ENCODE measurements at places on chromosomes 1 and 21.

DNA sequence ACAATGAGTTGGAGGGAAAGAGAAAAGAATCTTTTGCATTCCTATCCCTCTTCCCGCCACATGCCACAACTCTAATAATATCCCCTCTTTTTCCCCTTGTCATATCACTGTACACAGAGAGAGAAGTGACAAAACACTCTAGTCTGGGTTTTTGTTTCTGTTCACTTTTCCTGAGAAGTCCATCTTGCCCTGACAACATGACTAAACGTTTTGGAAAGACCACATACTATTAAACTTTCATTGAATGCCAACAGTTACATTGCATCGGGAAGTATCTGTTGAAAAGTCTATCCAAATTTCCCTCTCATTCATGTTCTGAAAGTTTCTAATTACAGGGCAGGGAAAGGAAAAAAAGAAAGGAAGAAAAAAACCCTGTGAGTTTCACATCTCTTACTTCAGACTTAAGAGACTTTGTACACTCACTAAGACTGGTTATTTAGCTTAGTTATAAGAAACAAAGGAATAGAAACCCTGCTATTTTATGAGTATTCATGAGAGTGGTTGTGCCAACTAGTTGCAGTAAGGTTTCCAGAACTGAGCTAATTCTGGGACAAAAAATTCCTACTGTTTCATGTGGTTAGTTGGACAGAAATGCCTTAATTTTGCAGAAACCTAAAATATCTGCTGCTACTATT is 16.9 kb downstream of the PLA2G4A start:
- no peak for DNase-seq

DNA sequence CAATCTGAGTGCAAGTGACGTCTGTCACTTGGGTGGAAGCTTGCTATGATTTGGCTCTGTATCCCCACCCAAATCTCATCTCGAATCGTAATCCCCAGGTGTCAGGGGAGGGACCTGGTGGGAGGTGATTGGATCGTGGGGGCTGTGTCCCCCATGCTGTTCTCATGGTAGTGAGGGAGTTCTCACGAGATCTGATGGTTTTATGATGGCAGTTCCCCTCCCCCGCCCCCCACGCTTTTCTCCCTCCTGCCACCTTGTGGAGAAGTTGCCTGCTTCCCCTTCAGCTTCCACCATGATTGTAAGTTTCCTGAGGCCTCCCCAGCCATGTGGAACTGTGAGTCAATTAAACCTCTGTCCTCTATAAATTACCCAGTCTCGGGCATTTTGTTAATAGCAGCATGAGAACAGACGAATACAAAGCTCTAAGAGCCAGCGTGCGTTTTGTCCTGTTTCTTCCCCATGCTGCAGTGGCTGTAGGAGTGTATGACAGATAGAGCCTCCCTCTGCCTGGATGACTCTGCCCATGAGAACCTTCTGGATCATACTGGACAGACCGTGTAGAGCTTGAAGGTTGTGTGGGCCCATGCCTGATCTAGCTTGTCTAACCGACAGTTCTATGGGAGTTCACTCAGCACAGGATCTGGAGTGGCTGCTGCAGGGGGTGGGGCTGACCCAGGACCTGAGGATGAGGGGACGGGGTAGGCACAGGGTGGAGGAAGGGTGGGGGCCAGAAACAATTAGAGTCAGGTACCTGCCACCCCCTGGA is 139.7 kb upstream of the ERRFI1 start:
- DNase-seq, result no peak

- DNase-seq, result no peak
Measured at GRCh38 chr1:156745881-156746280, 5.0 kb upstream of the MRPL24 start.

- DNase-seq, result no peak
Measured at GRCh38 chr21:45011911-45012661, 62.3 kb upstream of the ADARB1 start.

DNA sequence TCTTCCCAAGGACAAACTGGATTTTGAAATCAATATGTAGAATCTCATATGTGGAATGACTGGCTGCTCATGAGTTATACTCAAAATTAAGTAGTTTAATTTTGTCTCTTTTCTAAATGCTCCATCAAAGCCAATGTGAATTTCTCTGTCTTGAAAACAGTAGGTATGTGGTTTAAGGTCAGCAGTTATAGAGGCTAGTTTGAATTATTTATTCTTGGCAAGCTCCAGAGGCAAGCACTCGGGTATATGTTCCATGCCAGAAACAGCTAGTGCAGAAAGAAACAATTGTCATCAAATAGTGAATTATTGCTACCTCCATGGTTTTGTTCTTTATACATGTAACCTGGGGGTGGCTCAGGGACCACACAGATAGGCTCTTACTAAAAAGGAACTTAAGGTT is 63.5 kb downstream of the LRIG2 start:
- DNase-seq, result no peak

GRCh38 chr21:36402339-36402738 is 17.1 kb downstream of the CHAF1B start:
- DNase-seq, result no peak

- DNase-seq, result no peak
Measured at GRCh38 chr1:247833601-247834000, 8.1 kb downstream of the OR11L1 start.

DNA sequence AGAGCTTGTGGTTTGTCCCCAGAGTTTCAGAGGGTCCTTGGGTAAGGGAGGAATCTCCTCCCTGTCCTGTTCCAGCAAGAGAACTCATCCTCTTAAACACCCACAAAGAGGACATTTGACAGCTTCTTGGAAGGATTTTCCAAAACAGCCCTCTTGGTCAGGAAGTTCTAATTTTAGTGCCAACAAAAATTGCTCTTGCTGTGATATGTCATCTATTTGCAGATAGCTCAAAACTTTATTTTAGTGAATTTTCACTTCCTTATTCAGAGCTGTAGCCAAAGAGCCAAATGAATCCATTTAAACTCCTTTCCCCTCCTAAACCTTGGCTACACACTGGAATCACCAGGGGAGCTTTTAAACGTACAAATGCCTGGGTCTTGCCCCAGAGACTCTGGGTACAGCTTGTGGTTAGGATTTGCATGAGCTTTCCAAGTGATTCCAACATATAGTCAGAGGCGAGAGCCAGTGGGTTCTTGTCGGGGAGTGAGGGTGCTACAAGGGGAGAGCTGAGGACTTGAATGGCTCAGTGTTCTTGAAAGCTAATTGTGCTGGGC is 11.8 kb upstream of the RASSF5 start:
- DNase-seq, result no peak

- no peak for DNase-seq
Measured at GRCh38 chr1:26082020-26082350, 14.6 kb upstream of the TRIM63 start.

DNA sequence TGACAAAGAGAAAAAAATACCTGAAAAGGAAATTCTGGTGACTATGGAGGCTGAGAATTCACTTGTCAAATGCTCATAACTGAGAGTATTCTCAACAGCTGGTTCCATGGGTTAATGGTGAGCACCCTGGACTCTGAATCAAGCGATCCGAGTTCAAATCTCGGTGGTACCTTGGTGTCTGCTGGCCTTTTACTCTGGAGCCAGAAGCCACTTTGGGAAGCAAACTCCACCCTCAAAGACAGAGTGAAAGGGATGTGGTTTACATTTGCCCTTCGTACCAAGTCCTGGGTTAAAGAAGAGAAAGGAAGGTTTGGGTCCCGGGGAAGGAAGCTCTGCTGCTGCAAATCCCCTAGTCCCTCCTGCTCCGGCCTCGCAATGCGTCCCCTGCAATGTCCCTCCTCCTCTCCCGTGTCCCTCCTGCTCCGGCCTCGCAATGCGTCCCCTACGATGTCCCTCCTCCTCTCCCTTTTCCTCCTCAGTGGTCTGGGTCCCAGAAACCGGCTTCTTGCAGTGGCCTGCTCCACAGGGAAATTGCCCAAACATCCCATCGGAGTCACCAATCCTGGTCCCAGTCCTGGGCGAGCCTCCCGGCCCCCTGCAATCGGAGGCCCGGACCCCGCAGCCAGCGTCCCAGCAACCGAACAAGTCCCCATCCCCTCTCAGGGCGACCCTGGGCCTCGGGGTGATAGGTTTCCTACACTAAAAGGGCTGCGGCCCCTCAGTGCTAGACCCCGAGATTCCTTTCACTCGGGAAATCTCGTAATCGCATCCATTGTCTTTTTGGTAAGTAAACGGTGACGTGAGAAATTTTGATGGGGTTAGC is 129.4 kb downstream of the PPIAL4G start:
- no peak for DNase-seq

GRCh38 chr1:16026723-16027484 is 5.1 kb downstream of the CLCNKA start:
- no peak for DNase-seq

GRCh38 chr1:61992257-61992656 is 202.4 kb upstream of the L1TD1 start:
- no peak for DNase-seq

- no peak for DNase-seq
Measured at GRCh38 chr1:230120921-230121381, 53.9 kb downstream of the GALNT2 start.

DNA sequence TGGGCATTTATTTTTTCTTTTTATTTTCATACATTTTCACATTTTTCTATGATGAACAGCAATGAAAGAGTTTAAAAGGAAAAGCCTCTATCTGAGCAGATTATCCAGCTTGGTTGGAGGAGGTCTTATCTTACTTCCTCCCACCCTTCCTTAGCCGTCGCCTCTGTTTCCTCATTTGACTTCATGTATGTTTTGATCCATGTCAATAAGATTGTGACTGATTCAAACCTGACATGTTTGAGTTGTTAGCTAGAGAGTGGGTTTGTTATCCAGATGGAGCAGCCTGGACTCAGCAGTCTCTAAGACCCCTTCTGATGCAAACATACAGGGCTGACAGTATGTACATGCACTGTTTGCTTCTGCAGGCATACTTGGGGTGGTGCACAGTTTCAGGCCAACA is 31.2 kb downstream of the MACO1 start:
- no peak for DNase-seq

GRCh38 chr1:87435484-87435883 is 106.8 kb downstream of the LMO4 start:
- DNase-seq, result no peak

DNA sequence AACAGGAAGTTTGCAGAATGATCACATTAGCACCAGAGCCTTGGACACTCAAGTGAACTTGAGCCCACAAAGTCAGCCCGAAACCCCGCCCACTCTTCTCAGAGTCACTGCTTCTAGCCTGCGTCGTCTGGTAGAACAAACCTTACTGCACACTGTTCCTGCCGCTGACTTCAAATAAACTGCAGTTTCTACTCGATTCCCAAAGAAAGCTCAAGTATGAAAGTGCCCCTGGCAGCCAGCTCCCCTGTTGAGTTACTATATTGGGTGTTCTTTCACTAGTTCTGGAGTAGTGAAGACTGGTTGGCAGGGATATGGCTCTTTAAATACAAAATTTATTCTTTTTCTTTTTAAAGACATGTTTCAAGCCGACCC is 164.7 kb downstream of the GALNT2 start:
- no peak for DNase-seq

- no peak for DNase-seq
Measured at GRCh38 chr21:25387665-25388064, 219.6 kb downstream of the MRPL39 start.

DNA sequence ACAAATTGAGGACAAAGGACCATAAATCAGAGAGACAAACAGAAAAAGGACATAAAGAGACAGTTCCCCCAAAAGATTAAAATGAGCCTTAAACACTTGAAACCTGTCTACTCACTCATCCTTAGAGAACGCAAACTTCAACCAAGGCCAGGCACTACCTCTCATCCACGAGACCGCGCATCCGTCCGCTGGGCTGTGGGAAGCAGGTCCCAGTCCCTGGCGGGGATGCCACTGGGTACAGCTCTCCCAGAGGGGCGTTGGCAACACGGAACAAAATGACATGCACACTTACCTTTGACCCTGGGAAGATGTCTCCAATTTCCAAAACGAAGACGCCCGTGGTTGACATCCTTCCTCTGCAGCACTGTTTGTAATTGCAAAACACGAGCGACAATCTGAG is 16.5 kb upstream of the ADARB1 start:
- DNase-seq, result no peak

- no peak for DNase-seq
Measured at GRCh38 chr21:34980423-34981115, 68.5 kb downstream of the RUNX1 start.

DNA sequence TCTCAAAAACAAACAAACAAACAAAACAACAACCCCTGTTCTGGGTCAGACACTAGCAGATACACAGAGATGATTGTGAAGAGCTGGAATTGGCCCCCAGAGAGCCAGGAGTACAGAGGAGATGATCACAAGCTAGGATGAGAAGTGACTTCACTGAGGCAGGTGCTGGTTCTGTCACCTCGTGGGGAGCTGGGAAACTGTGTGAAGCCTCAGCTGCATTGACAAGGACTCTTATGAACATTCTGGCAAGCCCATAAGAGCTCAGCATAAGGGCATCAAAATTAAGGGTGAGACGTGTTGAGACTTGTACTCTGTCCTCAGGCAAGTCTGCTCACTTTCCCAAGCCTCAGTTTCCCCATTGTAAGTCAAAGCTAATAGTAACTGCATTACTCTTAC is 14.7 kb upstream of the PTP4A2 start:
- DNase-seq, result no peak

DNA sequence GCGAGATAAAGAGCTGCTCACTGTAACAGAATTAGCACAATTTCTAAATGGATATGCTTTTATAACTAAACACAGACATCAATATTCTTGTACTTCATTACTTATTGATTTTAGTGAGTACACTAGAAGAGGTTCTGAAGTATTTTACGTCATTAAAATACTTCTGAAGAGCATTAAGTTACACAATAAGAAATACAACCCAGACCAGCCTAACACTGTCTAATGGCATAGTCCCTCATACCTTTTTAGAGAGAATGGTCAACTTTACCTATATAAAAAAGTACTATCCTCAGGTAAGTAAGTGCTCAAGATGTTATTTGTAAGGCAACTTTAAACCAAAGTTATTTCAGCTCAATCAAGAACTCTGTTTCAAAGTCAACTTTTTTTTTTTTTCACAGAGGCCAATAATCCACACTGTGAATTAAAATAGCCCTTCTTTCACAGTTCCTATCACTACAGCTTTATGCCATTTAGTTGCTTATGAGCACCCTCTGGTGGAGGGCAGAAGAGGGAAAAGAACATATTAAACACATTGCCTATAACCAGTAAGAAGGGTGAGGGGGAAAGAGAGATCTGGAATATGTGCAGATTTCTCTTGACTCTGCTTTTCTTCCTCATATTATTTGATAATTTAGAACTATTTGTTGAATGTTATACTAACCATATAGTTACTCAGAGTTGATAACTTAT is 182.1 kb upstream of the DMRTA2 start:
- DNase-seq, result no peak

DNA sequence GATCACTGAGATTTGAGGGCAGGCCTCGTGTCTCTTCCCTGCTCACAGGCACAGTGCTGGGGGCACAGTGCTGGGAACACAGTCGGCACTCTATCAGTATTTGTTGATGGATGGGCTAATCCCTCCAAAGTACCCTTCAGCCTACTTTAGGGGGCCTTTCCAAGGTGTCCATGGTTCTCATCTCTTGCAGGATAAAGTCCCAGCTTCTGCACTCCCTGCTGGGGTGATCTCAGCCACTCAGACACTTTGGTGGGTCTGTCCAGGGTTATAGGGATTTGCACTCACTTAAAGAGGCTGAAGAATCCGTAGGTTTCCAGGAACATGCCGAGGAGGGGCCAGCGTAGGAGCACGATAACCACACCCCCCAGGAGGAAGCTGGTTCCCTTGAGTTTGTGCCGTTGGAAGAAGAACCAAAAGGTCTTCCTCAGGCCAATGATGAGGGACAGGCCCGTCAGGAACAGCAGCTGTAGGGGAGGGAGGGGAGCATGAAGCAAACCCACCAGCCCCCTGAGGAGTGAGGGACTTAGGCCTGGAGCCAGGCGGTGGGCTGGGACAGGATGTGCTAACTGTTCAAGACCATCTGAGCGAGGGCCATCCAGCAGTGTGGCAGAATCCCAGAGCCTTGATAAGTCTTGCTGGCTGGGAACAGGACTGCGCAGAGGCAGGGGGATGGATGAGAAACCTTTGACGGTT is 5.2 kb upstream of the KISS1 start:
- DNase-seq, result no peak
